Retina (tissue), 1 donor: ENCODE measurements at places on chromosomes 7 and 10.

GRCh38 chr7:15130666-15131541, 228.4 kb upstream of the DGKB start:
- DNase-seq, result no peak

- DNase-seq, result no peak
Observed at GRCh38 chr7:2212906-2213305, 19.8 kb downstream of the MAD1L1 start.

DNA sequence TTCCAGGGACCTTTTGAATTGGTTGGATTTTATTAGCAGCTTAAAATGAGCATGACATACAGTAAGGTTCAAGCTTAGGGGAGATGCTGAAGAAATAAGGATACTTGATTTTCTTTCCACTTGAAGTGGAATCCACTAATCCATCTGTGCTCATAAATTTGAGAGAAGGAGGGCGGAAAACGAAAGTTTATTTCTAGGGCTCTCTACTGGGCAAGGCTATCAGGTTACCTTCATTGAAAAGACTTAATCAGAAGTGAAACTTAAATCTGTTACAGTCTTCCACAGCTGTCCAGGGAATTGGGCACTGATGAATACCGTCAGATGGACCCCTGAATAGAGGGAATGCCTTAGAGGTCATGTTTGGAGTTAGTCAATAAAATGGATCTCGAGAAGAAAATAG, 21.8 kb downstream of the AUTS2 start:
- no peak for DNase-seq

DNA sequence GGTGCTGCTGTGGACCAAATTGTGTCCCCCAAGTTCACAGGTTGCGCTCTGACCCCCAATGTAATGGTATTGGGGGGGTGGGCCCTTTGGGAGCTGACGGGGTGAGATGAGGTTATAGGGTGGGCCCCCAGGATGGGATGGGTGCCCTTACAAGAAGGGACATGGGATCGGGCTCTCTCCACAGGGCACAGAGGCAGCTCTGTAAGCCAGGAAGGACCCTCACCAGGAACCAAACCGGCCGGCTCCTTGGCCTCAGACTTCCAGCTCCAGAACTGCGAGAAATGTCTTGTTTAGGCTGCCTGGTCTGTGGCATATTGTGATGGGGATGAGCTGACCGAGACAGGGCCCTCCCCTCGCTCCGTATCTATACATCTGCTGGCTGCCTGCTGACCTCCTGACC, 25.7 kb upstream of the JAKMIP3 start:
- DNase-seq, result no peak

DNA sequence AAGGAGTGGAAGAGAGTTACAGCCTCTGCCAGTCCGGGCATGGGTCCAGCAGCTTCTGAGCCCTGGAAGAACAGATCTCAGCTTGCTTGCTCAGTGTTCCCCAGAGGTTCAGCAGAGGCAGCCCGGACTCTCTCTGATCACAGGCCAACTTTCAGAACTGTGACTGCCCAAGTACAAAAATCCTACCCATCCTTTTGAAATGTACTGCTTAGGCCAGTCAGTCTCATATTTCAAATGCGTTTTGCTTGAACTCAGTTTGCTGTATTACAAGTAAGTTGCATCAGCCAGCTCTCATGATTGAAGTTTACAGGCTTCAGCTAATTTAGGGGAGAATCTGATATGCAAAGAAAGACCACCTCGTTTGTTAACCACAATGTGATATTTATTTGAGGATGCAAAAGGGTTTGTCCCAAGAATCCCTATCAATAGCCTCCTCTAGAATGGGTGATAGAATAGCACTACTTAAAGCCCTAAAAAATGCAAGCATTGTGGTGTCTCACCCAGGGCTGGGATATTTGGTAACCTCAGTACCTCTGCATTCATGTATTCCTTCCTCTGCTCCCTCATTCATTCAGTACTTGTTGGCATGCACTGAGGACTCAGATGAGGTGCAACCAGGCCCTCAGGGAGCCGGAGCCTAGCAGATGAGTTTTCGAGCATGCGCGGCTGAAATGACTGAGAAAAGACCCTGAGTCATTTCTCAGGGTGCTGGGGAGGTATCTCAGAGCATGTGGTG, 7.0 kb downstream of the AIMP2 start:
- no peak for DNase-seq

GRCh38 chr10:102802920-102803534, 34.2 kb downstream of the CYP17A1 start:
- DNase-seq, result no peak

- no peak for DNase-seq
Observed at GRCh38 chr10:129728905-129729795, 234.9 kb downstream of the EBF3 start.

DNA sequence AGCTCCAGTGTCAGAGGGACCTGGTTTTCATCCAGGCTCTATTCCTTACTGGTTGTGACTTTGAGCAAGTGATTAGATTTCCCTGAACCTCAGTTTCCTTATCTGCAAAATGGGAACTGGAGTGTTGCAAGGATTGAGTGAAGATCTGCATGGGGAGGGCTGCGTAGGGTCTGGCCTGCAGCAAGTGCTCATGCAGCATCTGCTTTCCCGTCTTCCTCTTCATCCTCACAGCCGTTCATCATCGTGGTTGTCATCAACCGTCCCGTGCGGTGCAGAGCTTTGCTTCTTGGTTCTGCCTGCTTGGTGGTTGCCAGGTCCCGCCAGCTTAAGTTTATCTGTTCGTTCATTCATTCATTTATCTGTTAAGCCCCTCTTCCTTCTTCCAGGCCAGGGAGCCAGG, 135.0 kb downstream of the GRK5 start:
- DNase-seq, result no peak

- no peak for DNase-seq
Observed at GRCh38 chr7:351256-351655, 61.3 kb downstream of the FOXL3 start.

DNA sequence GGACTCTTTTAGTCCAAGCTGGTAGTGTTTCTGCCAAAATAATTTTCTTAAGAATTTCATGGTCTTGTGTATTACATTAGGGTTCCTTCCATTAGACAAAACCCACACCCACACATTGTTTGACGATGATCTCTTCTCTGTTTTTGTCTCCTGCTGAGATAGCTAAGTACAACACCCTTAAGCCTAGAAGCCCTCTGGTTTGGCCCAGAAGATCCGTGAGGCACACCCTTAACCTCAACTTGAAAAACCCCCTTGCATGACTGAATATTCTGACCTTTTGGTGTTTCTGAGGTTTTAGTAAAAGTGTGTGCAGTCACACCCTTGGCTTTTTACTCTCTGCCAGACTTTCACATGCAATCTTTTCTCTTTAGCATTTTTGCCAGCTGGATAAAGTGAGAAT, 29.3 kb upstream of the ERCC6 start:
- DNase-seq, result no peak

- DNase-seq, result no peak
Observed at GRCh38 chr7:117283371-117283770, 39.5 kb downstream of the WNT2 start.

DNA sequence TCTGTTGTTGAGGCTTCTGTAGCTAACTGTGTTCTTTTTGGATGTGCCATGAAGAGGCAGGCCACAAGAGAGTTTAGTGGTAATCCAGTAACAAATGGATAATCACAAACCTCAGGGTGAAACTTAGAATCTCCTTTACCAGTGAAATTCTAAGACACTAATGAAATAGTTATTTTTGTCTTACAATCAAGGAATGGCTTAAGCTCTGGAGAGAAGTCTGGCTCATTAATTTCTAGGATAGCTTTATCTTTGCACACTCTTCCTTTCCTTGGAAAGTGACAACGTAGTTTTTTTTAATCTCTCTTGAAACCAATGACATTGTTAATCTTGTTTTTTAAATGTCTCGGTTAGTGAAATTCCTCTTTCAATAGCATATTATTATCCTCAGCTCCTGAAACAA, 93.7 kb upstream of the IFRD1 start:
- DNase-seq, result no peak

DNA sequence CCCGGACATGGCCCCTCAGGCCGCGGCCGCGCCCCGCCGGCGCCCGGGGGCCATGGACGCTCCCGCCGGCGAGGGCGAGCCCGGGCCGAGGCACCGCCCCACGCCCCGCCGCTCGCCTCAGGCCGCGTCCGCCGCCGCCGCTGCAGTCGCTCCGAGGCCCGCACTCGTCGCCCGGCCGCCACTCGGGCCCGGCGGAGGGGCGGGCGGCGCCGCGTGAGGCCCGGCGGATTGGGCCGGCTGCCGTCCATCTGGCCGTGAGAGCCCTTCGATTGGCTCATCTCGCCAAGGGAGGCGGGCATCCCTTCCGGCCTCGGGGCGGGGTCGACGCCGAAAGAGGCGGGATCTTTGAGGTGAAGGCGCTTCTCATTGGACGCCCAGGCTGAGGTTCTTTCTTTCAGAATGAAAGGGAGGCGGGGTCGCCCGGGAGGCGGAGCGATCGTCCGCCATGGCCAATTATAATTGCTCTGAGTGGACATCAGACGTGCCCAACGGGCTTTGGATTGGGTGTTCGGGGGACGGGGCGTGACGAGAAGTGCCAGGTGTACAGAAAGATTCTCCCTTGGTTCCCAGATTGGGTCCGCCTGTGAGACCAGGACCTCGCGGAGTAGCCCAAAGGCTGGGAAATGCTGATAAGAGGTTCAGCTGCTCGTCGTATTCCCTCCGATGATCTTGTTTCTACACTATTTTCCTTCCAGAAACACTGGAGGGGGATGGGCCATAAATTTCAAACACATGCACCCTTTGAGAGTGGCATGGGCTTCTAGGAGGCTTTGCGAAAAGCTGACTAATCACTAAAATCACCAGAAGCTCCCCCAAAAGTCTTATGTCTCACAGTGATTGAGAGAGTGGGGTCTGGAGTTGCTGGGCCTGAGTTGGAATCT, at the start of gene GNA12:
Gene GNA12, minus strand, starts transcription at position 156 of the 881 bp plus-strand sequence. Its CDS starts 147 bp downstream, at position 9.
- DNase-seq, result peak; percentile 99

DNA sequence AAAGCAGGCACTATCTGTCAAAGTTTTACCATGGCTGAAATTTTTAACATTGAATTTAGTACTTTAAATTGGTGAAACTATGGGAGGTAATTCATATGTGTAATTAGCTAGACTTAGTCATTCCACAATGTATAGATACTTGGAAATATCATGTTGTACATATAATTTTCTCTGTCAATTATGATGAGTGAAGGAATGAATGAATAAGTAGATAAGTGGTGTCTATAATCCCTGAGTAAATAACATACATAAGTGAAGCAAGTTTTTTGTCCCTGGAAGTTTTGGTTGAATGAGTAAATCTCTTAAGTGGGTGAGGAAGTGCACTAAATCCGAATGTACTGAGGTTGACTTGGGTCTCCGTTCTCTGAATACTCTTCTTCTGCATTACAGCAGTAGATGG, 201.0 kb downstream of the CSTF2T start:
- no peak for DNase-seq

DNA sequence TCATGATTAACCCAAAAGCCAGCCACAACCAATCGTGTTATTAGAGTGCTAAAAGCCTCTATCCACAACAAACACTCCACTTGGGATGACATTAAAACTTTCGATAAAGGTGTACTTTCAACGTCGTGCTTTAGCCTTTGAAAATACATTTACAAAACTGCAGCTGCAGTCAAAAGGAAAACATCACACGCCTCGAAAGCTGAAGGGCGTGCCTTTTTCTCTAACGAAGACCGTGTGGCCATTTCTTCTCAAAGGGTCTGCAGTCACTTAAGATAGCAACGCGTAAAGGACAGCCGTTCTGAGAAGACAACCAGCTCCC, 1.1 kb downstream of the ARHGAP12 start:
- no peak for DNase-seq

- no peak for DNase-seq
Observed at GRCh38 chr10:132977807-132978206, 35.4 kb upstream of the CFAP46 start.

DNA sequence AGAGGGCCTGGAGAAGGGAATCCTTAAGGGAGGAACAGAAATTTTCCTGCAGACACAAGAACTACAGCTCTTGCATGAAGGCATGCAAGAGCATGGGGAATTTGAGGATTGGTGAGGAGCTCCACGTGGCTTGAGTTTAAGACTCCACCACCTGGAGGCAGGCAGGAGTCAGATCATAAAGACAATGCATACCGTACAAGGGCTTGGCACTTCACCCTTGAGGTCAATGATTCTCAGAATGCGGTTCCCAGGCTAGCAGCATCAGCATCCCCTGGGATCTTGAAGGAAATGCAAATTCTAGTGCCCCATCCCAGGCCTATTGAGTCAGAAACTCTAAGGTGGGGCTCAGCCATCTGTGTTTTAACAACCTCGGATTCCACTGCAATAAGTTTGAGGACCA, 143.8 kb downstream of the C7orf25 start:
- DNase-seq, result no peak

GRCh38 chr7:42285383-42285824, 48.4 kb upstream of the GLI3 start:
- DNase-seq, result no peak

GRCh38 chr7:51175992-51176388, 140.6 kb downstream of the COBL start:
- DNase-seq, result no peak

- peak; percentile 38 for DNase-seq
Observed at GRCh38 chr10:36780158-36780557, 345.2 kb upstream of the ANKRD30A start.

DNA sequence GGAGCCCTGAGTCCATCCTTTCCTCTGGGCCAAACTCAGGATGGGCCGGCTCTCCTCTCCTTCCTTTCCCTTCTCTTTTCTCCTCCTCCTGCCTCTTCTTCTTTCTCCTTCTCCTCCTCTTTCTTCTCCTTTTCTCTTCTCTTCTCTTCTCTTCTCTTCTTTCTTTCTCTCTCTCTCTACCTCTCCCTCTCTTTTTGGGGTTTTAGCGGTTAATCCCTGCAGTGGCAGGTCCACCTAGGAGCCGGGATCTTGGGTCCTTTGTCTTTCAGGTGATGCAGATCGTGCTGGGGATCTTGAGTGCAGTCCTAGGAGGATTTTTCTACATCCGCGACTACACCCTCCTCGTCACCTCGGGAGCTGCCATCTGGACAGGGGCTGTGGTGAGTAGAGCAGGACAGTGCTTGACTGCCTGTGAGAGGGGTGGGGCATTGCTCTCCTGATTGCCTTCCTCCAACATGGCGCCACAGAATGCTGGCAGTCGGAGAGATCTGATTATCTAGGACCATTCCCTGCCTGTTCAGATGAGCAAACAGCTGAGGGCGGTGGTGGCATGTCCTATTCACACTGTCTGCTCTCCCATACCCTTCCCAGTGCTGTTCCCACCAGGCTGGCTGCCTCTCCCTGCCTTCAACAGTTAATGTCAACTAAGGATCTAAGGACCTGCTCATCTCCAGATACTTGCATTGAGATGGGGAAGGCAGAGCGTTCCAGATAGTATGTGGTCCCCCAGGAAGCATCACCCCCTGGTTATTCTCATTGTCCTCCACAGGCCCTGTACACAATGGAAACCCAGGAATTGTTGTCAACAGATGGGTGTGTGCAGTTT, 1.6 kb downstream of the TMEM176A start:
- no peak for DNase-seq

GRCh38 chr10:49403363-49403762, 7.5 kb upstream of the DRGX start:
- DNase-seq, result no peak
